ENCODE measurements at places on chromosomes 11 and 22.

DNA sequence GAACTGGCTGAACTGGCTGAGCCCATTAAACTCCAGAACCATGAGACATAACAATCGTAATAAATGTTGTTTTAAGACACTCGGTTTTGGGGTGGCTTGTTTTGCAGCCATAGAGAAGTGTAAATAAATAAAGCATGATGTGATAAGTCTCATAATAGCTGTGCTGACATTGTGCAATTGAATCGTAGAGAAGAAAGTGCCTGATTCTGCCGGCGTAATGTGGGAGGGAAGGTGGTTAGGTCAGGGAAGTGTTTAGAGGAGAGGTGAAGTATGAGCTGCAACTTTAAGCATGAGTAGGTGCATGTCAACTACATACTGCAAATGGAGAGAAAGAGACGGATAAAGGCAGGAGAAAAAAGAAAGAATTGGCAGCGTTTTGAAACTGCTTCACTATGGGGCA is 217.1 kb downstream of the BLID start:
- DNase-seq = no peak

DNA sequence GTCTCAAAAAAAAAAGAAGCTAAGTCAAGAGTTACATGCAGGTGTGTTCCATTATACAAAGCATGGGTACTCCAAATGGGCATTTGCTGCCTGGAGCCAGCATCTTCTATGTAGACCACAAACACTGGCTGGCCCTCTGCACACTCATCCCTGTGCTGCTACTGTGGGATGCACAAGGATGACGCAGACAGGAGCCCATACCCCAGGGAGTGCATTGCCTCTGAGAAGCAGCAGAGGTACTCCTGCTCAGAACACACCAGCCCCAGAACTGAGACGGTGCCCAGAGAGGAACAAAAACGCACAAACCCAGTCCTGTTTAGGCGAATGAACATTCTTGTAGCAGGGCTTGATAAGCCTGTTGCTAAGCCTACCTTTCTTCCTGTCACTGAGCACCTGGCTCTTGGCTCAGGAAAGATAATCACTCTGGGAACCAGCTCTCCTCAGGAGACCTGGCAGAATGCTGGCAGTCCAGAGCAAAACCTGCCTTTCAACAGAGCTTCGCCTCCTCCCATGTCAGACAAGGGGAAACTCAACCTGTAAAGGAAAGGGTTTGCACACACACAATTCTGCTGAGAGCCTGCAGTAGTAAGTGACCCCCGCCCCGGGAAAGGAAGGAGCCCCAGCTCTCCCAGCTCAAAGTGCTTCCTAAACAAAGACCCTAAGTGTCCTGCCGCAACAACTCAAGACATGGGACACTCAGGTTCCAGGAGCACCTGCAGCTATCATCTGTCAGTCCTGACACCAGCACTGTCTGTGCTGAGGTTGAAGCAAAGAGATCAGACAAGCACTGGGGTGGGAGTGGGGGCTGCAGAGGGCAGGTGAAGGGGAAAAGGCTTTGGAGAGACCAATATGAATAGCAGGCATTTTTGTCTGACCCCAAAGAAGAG is 145.7 kb downstream of the TENM4 start:
- DNase-seq = no peak

DNA sequence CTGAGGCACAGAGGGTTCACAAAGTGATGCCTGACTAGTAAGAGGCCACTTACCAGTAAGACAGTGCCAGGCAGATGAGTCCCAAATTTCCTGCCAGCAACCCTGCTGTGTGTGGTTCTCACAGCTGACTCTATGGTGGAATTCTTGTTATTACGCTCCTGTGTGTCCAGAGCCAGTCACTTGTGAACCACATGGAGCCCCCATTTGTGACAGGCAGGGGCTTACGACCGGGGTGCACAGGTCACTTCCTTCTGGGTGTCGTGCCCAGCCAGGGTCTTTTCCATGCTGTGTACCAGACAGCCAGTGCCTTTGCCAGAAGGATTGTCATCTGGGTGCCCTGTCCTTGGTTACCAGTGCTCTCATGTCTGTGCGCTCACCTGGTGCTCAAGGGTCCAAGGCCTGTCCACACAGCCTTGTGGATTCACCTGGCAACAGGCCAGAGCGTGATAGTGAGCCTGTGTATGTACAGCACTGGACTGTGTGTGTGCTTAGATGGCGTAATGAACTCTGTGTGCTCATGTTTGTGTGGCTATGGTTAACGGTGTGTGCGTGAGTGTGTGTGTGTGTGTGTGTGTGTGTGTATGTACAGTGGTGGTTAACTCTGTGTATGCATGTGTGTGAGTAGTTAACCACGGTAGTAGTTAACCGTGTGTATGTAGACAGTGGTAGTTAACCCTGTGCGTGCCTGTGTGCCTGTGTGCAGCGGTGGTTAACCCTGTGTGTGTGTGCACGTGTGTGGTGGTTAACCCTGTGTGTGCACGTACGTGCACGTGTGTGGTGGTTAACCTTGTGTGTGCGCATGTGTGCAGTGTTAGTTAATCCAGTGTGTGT is 18.6 kb downstream of the GRAMD4 start:
- no peak for DNase-seq

DNA sequence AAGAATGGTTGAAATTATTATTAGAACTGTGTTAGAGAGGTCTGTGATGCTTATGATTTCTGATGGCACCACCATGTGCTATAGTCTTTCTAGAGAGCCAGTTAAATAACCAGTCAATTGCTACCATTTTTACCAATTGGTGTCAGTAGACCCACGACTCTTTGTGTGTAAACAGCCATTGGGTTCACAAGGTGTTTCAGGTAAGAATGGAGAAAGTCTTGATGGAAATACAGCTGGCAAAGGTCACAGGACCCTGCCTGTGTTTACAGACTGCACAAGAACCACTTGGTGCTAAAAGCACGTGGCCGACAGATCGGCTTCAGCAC is 30.5 kb upstream of the OR10G7 start:
- DNase-seq = no peak

GRCh38 chr11:60375316-60375715 is 3.0 kb upstream of the MS4A7 start:
- DNase-seq = no peak

GRCh38 chr11:123567466-123567865 is 87.0 kb downstream of the SCN3B start:
- DNase-seq = no peak

GRCh38 chr11:95908826-95909225 is 15.1 kb downstream of the MTMR2 start:
- DNase-seq = no peak

GRCh38 chr11:17865765-17866428 is 131.3 kb downstream of the KCNC1 start:
- no peak for DNase-seq

- DNase-seq = no peak
These were observed 12.2 kb downstream of the PAAF1 start for GRCh38 chr11:73889019-73889418.

- DNase-seq = no peak
These were observed 339.2 kb downstream of the NXPE2 start for GRCh38 chr11:115017529-115017928.

GRCh38 chr11:19714387-19715363 is 2.0 kb downstream of the NAV2 start:
- DNase-seq = peak; percentile 63

- DNase-seq = no peak
These were observed 19.0 kb downstream of the SMCO4 start for GRCh38 chr11:93524173-93524536.

DNA sequence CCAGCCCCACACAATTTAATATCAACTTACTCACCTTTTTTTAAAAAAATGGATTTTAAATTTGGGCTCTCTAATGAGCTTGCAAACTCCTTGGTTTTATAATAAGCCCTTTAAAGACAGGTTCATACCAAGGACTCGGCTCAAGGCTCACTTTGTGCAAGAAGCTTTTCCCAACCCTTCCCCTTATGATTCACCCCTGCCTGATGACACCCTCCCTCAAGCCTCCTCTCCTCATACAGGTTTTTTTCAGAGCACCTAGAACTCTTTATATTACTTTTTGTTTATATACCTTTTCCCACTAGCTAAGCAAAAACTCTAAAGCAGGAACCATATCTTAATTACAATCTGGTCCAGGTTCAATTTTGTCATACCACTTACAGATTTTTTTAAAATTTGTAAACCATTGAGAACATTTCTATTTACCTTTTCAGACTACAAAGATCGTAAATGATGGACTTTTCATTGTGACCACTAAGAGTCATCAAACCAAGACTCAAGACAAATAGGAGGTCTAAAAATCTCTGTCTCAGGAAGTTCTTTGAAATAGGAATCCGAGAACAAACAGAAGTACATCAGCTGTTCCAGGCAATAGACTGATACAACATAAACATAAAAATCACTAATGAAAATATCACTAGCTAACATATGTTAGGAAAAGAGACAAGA is 13.1 kb upstream of the EXPH5 start:
- peak; percentile 82 for DNase-seq

DNA sequence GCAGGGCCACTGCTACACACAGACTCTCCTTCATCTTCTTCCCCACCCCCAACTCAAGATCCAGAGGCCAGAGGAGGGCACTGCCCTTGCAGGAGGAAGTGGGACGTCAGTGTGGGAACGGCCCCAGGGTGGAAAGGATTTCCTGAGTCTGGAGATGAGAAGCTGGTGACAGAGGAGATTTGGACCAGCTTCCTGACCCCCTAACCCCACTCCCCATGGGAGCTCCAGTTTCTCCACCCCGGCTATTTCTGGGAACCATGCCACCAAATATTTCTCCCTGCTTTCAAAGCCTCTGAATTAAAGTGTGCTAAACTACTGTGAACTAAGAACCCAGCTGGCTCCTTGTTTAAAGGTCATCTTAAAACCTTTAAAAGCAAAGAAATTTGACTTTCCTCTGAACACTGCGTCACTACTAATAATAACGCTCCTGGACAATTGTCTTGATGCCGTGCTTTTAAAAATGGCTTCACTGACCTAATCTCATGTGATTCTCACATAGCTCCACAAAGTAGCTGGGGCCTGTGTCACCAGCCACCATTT is 46.6 kb downstream of the CWC15 start:
- peak; percentile 32 for DNase-seq

- no peak for DNase-seq
These were observed 160.2 kb downstream of the KIRREL3 start for GRCh38 chr11:126840201-126840886.

GRCh38 chr22:40660730-40661129 is 18.6 kb upstream of the MCHR1 start:
- DNase-seq = no peak

DNA sequence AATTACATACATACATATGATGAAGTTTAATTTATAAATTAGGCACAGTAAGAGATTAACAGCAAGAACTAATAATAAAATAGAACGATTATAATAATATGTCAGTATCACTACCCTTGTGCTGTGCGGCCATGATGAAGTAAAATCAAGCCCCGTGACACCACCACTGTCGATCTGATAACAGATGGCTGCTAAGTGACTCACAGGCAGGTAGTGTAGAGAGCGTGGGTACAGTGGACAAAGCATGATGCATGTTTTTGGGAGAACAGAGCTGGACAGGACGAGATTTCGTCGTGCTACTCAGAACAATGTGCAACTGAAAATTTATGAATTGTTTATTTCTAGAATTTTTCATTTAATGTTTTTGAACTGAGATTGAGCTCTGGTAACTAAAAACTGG is 108.4 kb upstream of the TIMP3 start:
- DNase-seq = peak; percentile 85

- DNase-seq = peak; percentile 92
These were observed 7.6 kb upstream of the KCTD14 start for GRCh38 chr11:78030429-78031325.

- DNase-seq = no peak
These were observed 20.7 kb downstream of the IFITM10 start for GRCh38 chr11:1729692-1730011.

DNA sequence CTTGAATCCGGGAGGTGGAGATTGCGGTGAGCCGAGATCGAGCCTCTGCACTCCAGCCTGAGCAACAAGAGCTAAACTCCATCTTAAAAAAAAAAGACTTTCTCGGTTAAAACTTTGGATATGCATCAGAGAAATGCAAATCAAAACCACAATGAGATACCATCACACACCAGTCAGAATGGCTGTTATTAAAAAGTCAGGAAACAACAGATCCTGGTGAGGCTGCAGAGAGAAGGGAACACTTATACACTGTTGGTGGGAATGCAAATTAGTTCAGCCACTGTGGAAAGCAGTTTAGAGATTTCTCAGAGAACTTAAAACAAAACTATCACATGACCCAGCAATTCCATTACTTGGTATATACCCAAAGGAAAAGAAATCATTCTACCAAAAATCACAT is 619.4 kb upstream of the KIRREL3 start:
- no peak for DNase-seq

DNA sequence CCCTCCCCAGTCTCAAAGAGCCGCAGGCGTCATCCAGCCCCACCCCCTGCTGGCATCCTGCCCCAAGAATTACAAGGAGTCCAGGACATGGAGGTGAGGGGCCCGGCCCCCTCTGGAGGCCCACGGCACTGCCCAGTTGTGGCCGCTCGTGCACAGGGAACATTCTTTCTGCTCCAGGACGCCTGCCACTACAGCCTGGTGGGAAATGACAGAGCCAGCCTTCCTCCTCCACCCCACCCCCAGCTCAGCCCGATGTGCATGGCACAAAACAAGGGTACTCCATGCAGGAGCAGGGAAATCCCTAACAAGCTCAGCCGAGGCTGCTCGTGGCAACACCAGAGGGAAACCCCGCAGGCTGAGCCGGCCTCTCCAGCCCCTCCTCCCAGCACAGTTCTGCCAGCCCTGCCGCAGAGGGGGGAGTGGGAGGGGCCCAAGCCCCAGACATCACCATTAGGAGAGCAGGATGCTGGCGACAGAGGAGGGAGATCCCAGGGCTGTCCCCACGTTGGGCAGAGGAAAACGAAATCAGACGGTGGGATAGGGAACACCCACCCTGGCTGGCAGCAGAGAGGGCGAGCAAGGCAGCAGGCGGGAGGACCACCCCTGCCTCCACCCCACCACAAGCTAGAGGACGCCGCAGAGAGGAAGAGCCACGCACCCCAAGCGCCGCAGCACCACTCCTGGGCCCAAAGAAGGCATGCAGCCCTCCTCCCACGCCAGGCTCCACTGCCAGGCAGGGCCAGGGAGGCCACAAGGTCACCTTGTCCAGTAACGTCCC is 10.0 kb downstream of the IGSF9B start:
- DNase-seq = no peak

- no peak for DNase-seq
These were observed 211.9 kb downstream of the BLID start for GRCh38 chr11:121904148-121904547.

DNA sequence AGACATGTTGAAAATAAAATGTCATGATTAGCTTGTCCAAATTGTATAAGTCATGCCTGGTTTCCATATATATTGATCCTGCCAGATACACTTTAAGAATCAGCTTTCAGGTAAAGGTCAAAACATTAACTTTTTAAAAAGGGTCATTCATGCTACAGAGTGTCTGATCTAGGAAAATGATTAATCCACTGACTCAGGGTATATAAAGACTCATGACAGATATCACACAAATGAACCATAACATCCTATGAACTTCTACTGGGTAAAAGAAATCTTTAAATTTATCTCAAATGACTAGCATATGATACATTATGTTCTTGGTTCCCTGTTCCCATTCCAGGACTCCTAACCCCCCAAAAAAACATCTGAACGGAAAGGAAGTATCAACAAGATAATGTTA is 11.7 kb downstream of the MRTFA start:
- DNase-seq = no peak

All from PC-9 (cell line).